Upper lobe of left lung (tissue), 6 donors: ENCODE measurements at places on chromosomes 16 and 17. TPM values are rescaled to one million over a fixed set of nuclear protein-coding genes. Genes with fewer than 3 reads are reported as not detected.

- peaks cover under 1% of the 10 kb centered on the region for H3K36me3 ChIP-seq
- no peak for DNase-seq
- no peaks in the 10 kb centered on the region for H3K4me1 ChIP-seq
- no peak overlapping the region for H3K27ac ChIP-seq
These were observed 23.7 kb upstream of the RCVRN start for GRCh38 chr17:9928601-9929333.

- H3K27me3 ChIP-seq: no peaks in the 10 kb centered on the region
- peak; percentile 69 for DNase-seq
- H3K36me3 ChIP-seq: peaks cover 9% of the 10 kb centered on the region
- peak within 1 kb of the TSS; percentile 88 for H3K27ac ChIP-seq
- H3K4me1 ChIP-seq: peaks cover 37% of the 10 kb centered on the region
These were observed at the start of gene PIGQ for GRCh38 chr16:569445-570254. TSS of gene PIGQ (plus strand) at chr16:569968. CDS start at chr16:574075, 4,107 bp downstream.

DNA sequence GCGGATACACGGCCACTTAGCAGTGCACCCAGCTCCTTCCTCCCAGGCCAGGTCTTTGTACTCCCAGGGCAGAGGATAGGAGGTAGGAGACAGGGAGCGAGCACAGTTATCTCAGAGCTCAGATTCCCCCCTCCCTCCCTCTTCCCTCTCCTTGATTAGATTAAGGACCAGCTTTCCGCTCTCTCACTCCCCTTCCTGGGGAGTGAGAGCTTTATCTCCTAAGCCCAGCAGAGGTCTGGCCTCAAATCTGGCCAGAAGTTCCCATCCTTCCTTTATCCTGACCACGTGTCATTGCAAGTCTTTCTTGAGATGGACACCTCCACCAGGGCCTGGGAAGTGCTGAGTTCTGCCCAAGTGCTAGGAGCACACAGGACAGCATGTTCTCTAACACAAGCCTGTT is 5.1 kb downstream of the ARL4D start:
- peaks cover 22% of the 10 kb centered on the region for H3K4me1 ChIP-seq
- H3K4me3 ChIP-seq: no peak overlapping the region
- H3K36me3 ChIP-seq: peaks cover 9% of the 10 kb centered on the region
- no peaks in the 10 kb centered on the region for H3K27me3 ChIP-seq
- DNase-seq: no peak

NLRC3 gene
- total RNA-seq: 3.3 TPM

SRCIN1 gene
- 4.8 TPM for total RNA-seq
